ENCODE measurements at places on chromosomes 2 and 18.

- DNase-seq = peak; percentile 58
Measured at GRCh38 chr2:230899786-230900185, 25.3 kb downstream of the GPR55 start.

DNA sequence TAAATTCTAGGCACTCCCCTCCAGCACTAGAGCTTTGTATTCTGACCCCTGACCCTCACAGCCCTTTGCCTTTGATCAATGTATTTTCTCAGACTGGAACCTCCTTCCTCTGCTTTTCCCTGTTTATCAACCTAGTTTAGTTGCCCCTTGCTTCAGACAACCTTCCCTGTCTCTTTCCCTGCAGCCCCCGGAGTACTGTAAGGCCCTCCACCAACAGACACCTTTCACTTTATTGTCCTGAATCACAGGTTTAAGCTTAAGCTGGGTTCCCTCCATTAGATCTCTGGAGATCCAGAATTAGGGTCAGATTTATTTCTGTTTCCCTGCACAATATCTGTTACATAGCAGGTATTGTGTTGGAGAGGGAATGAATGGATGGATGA lies 140.2 kb downstream of the DDX1 start:
- DNase-seq = no peak

GRCh38 chr2:235666213-235666781 lies 172.5 kb downstream of the AGAP1 start:
- no peak for DNase-seq

DNA sequence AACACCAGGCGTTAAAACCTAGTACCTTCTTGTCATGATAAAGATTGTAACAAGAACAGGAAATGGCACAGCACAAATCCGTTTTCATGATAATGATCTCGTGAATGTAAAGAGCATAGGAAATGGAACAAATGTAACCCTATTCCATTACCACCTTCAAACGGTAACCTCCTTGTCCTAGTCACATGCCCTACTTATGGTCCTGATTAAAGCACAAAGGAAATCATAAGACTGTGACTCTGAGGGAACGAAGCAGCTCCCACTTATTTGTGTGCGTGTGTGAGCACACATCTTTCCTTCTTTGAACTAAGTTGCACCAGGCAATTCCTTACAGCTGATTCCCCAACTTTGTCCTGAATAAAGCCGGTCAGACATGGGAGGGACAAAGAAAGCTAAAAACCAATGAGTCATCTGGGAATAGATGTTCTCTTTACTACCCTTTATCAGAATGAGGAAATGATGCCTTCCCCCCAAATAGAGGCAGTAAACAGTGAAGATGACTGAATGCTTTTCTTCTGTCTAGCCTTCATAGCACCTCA lies 192.6 kb downstream of the IKZF2 start:
- DNase-seq = no peak

DNA sequence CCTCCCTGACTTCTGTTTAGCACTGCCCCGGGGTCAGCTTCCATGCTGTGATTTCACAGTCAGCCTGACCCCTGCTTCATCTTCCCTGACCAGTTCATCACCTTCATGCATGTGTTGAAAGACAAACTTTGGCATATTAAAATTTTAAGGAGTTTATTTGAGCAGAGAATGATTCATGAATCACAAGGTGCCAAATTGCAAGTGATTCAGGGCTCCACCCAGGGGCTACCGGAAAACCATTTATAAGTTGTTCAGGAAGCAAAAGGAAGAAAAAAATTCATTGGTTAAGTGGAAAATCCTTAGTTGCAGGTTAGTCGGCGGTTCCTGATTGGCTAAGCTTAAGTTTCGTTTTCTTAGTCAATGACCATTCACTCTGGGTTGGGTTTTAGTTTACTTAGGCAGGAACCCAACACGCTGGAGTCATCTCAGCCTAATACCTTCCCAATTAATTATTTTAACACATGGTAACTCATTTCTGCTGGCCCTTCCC lies 10.6 kb downstream of the IL1F10 start:
- DNase-seq = no peak

- DNase-seq = peak; percentile 55
Measured at GRCh38 chr2:20326163-20326780, 24.4 kb downstream of the PUM2 start.

DNA sequence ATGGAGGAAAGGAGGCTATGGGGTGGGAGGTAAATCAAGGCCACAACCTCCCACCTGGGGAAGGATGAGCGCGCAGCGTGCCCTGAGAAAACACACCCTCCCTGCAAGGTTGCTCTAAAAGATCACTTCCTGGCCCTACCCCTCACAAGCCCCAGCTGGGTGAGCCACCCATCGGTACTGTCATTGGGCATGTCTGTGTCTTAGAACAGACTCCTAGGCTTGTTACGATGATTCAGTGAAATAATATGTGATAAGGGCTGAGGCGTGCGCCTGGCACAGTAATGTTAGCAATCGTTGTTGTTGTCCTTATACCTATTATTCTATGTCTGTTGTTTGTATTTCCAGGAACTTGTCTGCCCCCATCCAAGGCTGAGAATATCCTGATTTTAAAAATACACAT lies 175.1 kb downstream of the ZFP36L2 start:
- DNase-seq = no peak

GRCh38 chr18:78069784-78070664 lies 820.4 kb downstream of the GALR1 start:
- DNase-seq = no peak

GRCh38 chr2:222709191-222709891 lies 37.9 kb downstream of the MOGAT1 start:
- no peak for DNase-seq

DNA sequence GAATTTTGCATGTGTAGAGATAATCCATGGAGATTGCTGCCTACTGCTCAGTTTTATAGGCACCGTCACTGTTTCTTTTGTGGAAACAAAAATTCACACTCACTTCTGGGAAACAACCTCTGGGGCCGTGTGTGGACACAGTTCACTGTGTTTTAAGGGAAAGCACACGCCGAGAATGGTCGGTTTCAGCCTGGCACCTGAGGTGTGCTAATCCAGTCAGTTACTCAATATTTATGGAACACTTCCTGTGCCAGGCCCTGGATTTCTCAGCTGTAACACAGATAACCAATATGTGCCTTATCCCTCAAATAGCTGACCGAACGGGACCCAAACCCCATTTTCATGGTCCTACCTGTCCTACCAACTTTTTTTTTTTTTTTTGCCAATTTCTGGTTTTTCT lies 179.6 kb downstream of the MGAT5 start:
- DNase-seq = no peak

GRCh38 chr2:47309952-47310800 lies 92.8 kb upstream of the MSH2 start:
- DNase-seq = no peak

DNA sequence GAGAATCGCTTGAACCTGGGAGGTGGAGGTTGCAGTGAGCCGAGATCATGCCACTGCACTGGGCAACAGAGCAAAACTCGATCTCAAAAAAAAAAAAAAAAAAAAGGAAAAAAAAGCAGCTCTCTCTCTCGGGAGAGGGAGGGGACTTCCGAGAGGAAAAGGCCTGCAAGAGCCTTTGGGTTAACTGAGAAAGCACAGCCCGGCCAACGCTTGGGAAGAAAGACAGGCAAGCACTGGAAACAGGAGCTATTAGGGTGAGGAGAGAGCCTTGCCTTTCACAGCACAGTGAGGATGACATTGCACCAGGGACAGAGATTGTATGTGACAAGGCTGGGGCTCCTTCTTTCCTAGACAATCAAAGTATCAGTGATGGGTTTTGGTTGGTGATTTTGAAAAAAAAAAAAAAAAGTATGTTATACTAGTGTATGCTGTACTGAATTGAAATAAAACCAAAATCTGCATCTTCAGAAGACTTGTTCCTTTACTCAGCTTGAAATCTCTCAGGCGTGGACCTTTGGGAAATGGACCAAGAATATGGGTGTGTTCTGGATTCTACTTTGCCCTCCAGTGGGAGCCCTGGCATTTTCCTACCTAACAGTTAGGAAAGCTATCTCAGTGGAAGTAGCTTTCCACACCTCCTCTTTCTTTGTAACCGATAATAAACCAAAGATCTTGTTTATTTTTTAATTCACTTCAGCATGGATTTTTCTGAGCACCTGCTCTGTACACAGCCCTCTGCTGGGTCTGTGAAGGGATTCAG lies 16.7 kb downstream of the SRSF7 start:
- no peak for DNase-seq

All from activated T-cell treated with anti-CD3 and anti-CD28 coated beads, Interleukin-2, amount 50 U/mL, for 24 hours (primary cell).